ENCODE measurements at places on chromosomes 13 and 19. TPM values are rescaled to one million over a fixed set of nuclear protein-coding genes. Genes with fewer than 3 reads are reported as not detected.

SLC46A3 gene
- 0.96 TPM for polyA plus RNA-seq

TMEM86B gene
- 2.3 TPM for polyA plus RNA-seq

PNMA8A gene
- polyA plus RNA-seq, result 0.10 TPM

ODAD3 gene
- 0.20 TPM for polyA plus RNA-seq

CAMSAP3 gene
- 24.3 TPM for polyA plus RNA-seq

CEACAM16 gene
- polyA plus RNA-seq, result 0.16 TPM

HSH2D gene
- 0.47 TPM for polyA plus RNA-seq

ZNF559 gene
- polyA plus RNA-seq, result 9.9 TPM

LENG9 gene
- polyA plus RNA-seq, result 4.4 TPM

CRX gene
- polyA plus RNA-seq, result not detected

WDR87 gene
- polyA plus RNA-seq, result not detected

ZNF44 gene
- polyA plus RNA-seq, result 5.7 TPM

ZNF554 gene
- 4.9 TPM for polyA plus RNA-seq

SGCG gene
- polyA plus RNA-seq, result 0.16 TPM

All from esophagus (tissue), 2 donors.